NCI-H1092 treated with DMSO at 0.1 percent for 48 hours (cell line): ENCODE measurements at places on chromosomes 3 and 15.

GRCh38 chr15:40500568-40501330 is 30.0 kb downstream of the CHST14 start:
- DNase-seq = no peak

DNA sequence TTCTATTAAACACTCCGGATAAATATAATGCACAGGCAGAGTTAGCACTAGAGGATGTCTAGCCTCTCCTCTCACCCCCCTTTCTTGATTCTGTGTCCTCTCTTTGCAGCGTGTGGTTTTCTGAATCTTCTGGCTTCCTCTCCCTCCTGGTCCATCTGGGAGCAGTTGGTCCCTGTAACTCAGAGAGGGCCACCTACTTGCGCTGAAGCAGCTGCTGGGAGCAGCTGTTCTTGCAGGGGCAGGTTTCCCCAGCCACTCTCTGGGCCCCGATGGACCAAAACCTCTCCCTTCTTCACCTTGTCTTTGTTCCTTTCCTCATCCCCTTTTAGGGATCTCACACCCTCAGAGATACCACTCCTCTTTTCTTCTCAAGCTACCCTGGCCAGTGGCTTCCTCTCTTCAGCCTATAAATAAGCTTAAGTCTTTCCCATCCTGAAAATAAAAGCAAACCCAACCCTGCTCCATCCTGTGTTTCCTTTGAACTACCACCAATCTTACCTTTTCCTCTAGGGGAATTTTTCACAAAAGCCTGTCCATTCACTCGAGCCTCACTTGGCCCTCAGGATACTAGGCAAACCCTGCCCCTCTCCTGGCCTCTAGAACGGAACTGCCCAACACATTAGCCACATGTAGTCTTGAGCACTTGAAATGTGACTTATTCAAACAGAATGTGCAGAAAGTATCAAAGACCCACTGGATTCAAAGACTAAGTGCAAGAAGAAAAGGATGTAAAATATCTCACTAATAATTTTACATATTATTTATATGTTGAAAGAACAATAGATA is 59.7 kb downstream of the STARD5 start:
- no peak for DNase-seq

- DNase-seq = no peak
These were observed 1.9 kb downstream of the CHST2 start for GRCh38 chr3:143121241-143122088.

- no peak for DNase-seq
These were observed 2.9 kb upstream of the P2RY12 start for GRCh38 chr3:151387432-151387831.

DNA sequence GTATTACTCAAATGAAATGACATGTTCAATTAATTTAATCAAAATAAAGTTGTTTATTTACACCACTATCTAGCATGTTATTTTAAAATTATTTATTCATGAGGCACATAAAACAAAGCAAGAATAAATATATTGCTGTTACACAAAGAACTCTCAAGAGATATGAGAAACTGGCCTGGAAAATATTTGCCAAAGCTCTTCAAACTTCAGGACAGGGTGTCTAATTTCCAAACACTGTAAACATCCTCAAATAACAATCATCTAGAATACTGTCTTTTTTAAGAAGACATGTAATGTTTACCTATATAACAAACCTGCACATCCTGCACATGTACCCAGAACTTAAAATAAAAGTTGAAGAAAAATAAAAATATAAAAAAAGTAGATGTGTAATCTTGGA is 876.6 kb downstream of the TUSC7 start:
- peak; percentile 48 for DNase-seq

- no peak for DNase-seq
These were observed 233.3 kb downstream of the OPA1 start for GRCh38 chr3:193826159-193826795.

DNA sequence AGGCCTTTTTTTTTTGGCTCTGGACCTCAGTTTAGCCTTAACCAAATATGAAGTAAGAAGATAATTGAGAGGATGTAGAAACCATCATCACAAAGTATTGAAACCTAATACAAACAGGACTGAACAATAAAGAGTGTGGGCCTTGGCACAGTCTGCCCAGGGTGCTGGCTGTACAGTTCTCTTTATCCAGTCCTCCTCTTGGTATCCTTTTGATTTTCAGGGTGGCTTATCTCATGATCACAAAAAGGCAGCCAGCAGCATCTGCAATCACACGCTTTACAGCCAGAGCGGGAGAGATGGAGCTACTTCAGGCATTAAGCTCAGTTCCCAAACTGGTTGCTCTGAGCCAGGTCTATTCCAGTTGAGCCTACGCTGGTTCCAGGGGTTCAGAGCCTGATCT is 239.7 kb downstream of the RPLP1 start:
- no peak for DNase-seq

DNA sequence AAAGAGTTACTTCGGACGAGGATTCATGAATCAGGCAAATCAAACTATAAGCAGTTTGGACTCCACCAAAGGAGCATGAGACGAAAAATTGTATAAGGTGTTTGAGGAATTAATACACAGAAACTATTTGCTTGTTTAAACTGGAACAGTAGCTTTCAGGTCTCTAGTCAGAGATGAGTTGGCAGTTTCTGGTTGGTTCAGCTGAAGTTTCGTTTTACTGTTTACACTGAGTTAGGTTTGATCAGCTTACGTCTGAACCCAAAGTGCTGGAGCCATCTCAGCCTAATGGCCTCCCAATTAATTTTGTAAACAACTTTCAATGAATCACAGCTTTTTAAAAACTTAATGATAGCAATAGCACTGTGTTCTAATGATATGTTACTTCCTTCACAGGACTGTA is 703.7 kb downstream of the NLGN1 start:
- peak; percentile 12 for DNase-seq

GRCh38 chr3:188947401-188948280 is 224.1 kb upstream of the TPRG1 start:
- DNase-seq = peak; percentile 99

GRCh38 chr3:101634591-101635196 is 42.2 kb downstream of the ZBTB11 start:
- DNase-seq = no peak

DNA sequence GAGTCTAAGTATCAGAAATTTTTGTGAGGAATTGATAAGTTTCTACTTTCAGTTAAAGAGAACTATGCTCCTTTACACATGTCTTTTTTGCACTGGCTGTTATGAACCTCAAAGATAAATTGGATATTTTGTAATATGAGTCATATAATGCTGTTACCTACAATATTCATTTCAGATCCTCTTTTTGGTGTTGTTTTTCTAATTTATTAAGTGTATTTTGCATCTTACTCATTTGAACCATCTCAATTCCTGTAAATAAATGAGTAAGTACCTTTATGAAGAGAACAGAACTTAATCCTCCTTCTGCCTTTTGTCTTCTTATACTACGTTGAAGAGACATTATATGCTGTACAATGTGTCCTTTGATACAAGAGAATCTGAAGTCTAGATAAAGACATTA is 74.4 kb downstream of the ZIC1 start:
- no peak for DNase-seq

DNA sequence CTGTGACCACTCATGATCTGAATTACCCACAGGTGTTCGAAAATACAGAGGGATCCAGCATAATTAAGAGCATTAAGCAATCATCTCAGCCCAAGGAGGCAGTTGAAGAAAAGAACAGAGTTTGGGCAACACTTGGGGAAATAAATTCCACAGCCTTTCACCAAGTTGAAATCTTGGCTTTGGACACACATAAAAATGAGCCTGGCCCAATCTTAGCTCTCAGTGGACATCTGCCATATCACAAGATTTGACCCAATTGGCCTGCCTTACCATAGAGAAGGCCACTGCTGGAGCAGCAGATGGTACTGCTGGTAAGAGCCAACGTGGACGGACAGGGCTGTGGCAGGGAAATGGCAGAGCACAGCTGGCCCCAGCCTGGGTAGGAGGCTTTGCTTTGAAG is 13.0 kb downstream of the FOXP1 start:
- no peak for DNase-seq

DNA sequence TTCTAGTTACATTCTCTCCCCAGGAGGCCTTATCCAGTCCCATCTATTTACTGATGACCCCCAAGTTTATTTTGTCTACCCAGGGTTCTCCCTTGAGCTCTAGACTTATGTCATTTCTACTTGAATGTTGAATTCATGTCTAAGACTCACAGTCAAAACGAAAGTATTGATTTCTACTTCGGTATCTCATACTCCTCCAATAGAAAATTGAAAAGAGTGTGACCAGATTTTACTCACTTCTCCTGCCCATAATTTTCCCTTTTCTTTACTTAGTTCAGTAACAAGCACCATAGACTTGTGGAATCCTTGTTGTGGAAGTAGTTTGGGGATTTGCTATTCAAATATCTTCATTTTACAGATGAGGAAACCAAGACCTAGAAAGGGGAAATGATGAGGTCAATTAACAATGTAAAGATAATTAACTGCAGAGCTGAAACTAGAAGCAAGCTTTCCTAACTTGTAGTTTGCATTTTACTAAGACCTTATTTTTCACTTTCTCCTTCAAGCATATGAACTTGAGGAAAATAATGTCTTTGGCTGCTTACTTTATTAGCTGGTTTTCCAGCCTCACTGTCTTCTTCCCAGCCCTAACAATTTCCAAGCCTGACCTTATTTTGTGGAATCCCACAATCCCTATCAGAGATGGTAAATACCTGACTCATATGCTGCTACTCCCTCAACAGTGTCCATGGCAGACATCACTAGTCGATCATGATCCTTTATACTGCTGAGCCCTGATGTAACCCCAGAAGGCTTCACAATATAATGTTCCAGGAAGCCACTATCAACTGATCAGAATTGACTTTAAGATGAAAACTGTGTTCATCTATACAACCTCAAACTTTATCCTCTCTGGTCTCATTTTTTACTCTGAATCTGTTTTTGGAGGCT is 123.9 kb upstream of the AGBL1 start:
- DNase-seq = no peak

GRCh38 chr3:37319784-37320183 is 145.4 kb upstream of the LRRFIP2 start:
- no peak for DNase-seq

DNA sequence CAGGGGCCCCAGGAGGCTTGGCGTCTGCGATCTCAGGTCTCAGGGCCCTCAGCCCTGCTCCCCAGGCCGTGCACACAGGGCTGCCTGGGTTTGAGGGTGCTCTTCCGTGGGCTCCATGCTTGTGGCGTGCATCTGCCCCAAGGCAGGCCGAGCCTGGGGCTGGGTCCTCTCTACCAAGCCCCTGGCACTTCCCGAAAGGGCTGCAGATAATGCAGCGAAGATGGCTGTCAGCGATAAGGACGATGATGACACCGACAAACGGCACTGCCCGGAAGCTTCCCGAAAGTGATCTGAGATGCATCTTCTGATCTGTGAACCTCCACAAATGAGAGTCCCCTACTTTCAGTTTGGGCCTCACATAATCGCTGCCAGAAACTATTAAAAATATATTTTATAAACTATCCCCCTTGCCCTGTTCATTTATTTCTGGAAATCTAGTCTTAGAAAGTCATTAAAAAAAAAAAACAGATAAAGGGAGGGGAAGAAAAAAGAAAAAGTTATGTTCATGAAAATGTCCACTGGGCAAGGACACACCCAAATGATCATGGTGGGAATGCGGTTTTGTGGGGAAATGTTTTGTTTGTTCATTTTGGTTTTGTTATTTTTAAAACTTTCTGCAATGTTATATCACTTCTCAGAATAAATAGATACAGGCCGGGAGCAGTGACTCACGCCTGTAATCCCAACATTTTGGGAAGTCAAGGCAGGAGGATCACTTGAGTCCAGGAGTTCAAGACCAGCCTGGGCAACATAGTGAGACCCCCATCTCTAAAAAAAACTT is 51.5 kb downstream of the RPN1 start:
- DNase-seq = no peak

DNA sequence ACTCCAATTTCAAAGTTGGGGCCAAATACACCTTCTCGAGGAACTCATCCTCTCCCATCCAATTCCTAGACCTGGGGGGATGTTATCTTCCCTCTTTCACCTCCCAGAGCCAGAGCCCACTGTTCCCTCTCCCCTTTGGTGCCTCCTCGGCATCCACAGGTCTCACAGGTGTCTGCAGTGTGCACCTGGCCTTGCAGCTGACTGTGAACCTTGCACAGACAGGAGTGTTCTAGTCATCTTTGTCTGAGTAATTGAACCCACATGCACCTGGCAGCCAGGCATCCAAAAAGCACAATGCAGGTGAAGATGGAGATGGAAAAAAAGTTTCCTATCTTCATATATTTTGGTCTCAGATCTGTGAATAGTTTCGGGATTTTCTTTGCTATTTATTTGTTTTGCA is 30.8 kb downstream of the PCOLCE2 start:
- no peak for DNase-seq

GRCh38 chr3:67030785-67031740 is 33.0 kb downstream of the KBTBD8 start:
- DNase-seq = no peak

DNA sequence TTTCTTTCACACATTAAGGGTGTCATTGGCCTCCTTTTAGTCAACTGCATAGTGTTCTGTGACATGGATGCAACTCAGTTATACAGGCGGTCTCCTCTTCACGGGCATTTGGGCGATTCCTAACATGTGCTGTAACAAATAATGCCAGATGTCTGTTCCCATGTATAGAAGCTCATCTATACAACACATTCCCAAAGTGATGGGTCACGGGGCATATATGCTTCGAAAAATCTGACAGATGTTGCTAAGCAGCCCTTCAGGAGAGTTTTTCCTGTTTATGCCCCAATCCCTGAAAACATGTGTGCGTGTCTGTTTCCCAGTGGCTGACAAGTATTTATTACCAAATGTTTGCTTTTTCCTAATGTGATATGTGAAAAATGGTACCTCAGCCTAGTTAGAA is 25.8 kb downstream of the LRRK1 start:
- DNase-seq = no peak

- DNase-seq = no peak
These were observed 289.4 kb upstream of the TLE3 start for GRCh38 chr15:70387081-70387480.

- DNase-seq = peak; percentile 5
These were observed 8.9 kb downstream of the TPM1 start for GRCh38 chr15:63051156-63052066.

DNA sequence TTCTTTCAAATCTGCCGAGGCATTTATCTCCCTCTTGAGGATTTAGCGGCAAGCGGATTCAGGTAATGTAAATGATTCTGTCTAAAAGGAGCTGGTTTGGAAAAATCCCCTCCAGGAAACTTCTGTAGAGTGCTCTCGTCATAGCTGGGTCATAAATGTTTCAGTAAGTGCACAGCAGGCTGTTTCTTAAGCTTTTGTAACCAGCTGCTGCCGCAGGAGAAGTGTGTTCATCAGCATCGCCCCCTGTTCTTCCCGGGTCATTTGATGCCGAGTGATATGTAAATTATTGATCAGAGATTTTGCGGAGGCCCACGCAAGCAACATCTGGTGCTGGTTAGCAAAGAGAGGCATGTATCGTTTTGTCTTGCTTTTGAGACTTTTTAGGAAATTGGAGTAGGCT is 53.1 kb downstream of the DNASE1L3 start:
- no peak for DNase-seq

GRCh38 chr15:43056696-43057095 is 49.1 kb downstream of the UBR1 start:
- DNase-seq = no peak

GRCh38 chr3:177816667-177817208 is 619.5 kb upstream of the TBL1XR1 start:
- no peak for DNase-seq
